ENCODE measurements at places on chromosomes 16 and 17.
A peak's percentile ranks its signal among the peaks of the same experiment; 100 is the strongest.

DNA sequence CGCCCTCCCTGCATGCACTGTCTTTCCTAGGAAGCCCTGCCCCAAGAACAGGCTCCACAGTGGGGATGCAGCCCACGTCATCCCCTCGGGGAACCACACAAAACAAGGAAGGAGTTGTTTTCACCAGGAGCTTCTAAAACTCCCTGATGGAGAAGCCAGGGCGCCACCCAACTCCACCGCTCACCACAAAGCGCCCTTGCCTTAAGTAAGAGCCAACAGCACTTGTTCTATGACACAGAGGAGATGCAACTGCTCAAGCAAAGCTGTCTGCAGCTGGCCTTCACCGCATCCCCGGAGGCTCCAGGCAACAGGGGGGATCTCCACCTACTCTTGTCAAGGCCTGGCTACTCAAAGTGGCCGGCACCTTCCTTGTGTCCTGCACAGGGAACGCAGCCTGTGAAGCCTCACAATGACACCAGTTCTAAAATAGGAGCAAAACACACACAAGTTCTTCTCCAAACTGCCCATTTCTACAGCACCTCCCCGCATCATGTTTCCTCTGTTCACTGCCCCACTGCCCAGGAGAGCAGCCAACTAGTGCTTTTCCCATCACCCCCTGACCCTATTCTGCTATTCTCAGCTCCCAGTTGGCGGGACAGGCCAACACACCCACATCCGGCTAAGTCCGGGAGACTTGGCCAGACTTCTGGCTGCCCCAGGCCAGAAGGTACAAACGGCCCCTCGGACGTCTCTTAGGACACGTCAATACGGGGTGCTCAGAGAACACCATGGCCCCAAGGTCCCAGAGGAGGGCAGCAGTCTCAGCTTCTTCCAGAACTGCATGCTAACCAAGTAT, 24.2 kb downstream of the MPG start:
- DNase-seq, result no peak

DNA sequence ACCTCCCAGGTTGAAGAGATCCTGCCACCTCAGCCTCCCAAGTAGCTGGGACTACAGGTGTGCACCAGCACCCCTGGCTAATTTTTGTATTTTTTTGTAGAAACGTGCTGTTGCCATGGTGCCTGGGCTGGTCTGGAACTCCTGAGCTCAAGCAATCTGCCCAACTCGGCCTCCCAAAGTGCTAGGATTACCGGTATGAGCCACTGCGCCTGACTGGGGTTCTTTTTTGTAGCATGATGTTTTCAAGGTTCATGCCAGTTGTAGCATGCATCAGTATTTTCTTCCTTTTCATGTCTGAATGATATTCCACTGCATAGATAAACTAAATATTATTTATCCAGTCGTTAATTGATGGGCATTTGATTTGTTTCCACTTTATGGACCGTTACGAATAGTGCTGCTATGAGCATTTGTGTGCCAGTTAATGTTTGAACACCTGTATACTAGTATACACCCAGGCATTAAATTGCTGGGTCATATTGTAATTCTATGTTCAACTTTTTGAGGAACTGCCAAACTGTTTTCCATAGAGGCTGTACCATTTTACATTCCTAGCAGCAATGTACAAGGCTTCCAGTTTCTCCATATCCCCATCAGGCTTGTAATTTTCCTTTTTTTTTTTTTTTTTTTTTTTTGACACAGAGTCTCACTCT, 24.8 kb upstream of the CEP20 start:
- DNase-seq, result no peak

DNA sequence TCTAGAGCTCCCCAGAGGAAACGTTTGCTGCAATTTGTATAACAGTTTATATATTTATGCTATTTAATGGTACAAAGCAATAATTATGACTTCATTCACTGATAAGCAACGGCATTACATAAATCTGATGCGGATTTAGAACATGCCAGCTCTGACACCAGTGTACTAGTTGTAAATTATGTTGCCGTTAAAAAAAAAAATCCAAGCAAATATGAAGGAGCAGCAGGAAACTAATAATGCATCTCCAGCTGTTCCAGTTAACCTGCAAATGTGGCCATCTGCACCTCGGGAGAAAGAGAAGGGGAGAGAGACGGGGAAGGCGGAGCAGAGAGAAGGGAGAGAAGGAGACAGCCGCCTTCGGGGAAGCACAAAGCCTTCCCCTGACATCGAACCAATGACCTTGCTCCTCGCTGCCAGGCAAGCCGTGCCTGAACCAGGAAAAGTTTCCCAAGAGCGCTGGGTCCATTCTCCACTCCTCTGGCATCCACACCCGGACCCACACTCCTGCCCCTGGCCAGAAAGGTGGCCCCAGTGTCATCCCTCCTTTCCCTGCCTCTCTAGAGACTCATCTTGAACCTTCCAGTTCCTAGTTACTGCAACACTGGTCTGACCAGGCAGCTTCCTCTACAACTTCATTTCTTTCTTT, 174.8 kb downstream of the C16orf78 start:
- DNase-seq, result peak; percentile 89

DNA sequence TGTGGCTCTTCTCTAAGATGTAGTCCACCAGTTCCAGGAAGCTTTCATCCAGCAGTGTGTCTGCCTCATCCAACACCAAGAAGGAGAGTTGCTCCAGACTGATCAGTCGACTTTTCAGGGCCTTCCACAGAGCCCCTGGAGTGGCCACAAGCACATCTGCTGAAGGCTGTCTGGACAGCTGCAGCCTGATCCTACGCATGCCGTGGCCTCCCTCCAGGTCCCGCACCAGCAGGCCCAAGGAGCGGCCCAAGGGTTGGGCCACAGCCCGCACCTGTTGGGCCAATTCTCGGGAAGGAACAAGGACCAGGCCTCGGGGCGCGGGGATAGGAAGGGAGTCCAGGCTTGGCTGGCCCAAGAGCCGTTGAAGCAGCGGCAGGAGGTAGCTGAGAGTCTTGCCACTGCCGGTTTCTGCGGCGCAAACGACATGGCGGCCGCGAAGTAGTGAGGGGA, 729 bp downstream of the DDX28 start:
- DNase-seq, result no peak

DNA sequence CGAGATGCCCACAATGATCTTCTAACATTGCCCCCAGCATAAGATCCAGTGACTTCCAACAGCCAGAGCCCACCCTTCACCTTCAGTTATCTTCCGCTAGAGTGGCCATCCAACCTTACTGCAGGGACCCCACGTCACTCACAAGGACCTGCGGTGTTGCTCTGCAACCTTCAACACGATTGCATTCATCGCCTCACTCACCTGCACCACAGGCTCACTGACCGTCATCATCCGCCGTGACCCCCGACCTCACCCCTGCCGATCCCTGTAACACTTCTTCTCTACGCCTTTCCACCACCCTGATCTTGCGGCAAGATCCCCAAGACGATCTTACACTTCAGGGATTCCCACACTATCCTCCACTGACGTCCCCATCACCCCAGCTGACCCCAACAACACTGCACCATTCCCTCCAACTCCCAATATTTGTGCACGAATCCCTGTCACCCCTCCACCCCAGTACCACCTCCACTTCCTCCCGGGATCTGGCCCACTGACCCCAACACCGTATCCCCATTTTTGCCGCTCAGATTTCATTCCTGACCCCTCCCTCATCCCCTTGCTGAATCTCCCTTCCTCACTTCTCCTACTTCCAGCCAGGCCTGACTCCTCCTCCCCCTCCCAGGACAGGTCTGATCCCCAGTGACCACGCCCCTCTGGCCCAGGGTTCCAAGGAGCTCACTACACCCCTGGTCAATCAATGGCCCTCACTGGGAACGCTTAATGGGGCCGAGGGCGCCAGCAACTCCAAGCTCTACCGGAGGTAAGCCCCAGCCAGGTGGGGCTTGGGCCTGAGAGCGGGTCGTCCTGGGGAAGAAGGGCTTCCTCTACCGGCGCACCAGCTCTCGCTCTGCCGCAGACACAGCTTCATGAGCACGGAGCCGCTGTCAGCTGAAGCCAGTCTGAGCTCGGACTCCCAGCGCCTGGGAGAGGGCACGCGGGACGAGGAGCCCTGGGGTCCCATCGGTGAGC, 7.6 kb downstream of the RUNDC3A start:
- no peak for DNase-seq

DNA sequence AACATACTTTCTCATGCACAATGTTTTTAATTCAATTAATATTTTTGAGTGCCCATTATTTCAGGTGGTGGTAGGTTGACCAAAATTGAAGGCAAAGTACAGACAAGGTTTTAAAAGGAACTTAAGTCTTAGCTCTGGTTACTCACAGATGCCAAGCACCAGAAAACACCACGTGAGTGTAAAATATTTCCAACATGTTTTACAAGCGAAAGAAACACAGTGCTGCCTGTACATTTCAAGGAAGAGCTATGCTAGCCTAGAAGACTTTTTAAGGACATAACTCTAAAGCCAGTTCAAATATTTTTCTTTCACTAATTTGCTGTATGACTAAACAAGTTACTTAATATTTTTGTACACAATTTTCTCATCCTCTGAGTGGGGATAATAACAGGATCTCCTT, 736.4 kb upstream of the GOT2 start:
- no peak for DNase-seq

- DNase-seq, result no peak
Observed at GRCh38 chr16:4166821-4167220, 50.6 kb upstream of the ADCY9 start.

DNA sequence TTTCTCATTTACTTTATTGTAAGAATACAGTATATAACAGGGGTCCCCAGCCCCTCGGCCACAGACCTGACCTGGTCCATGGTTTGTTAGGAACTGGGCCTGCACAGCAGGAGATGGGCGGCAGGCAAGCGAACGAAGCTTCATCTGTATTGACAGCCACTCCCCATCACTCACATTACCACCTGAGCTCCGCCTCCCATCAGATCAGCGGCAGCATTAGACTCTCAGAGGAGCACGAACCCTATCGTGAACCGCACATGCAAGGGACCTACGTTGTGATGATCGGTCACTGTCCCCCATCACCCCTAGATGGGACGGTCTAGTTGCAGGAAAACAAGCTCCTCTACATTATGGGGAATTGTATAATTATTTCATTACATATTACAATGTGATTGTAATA, 410.6 kb downstream of the SLC39A11 start:
- no peak for DNase-seq

GRCh38 chr17:40168262-40168832, 8.9 kb upstream of the RAPGEFL1 start:
- DNase-seq, result no peak

- no peak for DNase-seq
Observed at GRCh38 chr17:55160501-55160900, 104.3 kb upstream of the HLF start.

DNA sequence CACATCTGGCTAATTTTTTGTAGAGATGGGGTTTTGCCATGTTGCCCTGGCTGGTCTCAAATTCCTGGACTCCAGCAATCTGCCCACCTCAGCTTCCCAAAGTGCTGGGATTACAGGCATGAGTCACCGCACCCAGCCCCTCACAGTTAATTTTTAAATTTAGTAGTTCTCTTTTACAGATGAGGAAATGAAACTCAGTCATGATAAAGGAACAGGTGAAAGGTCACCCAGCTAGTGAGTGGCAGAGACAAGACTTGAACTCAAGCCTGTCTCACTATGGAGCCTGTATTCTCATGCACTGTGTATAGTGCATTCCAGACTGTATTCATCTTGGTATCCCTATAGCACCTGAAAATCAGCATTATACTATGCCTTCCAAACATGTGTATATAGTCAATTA, 77.1 kb upstream of the WSB1 start:
- no peak for DNase-seq

- no peak for DNase-seq
Observed at GRCh38 chr16:11060364-11060763, 116.0 kb downstream of the CLEC16A start.

DNA sequence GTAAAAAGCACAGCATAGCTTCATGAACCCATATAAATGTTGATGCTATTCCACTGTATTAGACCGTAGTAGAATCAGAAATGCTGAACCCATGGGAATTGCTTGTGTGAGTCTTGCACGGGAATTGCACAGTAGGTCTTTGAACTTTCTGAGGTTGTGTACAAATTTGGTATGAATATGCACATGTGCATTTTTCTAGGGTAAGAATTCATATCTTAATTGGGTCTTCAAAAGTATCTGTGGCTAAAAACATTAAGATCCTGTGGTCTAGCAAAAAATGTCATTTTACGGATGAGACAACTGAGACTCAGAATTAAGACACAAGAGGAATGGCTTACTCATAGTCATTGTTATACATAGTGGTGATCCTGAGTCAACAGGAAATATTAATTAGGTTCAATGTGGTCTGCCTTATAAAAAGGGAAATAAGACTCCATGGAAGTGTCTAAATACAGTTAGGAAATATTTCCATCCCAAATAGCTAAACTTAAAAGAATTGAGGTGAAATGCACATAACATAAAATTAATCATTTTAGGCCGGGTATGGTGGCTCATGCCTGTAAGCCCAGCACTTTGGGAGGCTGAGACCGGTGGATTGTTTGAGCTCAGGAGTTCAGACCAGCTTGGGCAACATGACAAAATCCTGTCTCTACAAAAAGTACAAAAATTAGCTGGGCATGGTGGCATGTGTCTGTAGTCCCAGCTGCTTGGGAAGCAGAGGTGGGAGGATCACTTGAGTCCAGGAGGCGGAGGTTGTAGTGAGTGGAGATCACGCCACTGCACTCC, 22.8 kb downstream of the TAOK1 start:
- no peak for DNase-seq

GRCh38 chr16:86499889-86500707, 10.2 kb upstream of the FOXF1 start:
- no peak for DNase-seq

DNA sequence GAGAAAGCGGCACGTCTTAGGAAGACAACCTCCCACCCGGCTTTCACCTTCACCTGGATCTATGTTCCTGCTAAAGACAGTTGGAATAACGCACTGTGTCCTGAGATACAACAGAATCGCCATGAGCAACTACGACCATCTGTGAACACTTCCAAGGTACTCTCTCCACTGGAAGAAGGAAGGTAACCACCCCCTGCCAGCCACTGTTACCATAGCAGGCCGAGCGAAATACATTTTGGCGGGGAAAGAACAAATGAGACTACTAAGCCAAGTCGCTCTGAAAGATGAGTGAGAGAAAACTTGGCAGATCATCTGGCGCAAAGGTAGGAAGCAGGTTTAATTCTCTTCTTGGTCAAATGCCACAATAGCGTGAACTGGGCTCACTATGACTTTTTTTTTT, 9.8 kb downstream of the CRK start:
- no peak for DNase-seq

GRCh38 chr16:53504665-53505064, 1.7 kb upstream of the AKTIP start:
- DNase-seq, result no peak

DNA sequence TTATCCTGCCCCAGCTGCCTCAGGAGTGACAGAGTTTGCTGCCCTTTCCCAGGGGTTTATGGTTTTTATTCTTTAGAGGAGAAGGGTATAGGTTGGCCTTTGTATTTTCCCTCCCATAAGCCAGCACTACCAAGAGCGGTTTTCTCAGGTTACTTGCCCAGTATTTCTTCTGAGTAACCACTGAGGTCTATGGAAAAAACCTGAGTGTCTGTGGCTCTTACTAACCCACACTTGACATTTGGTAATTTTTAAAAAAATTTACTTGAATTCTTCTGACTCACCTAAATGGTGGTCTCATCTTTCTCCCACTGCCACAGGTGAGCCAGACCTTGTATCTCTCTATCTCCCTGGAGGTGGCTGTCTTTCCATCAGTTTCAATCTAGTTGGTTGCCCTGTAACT, 6.0 kb downstream of the SLC7A6 start:
- DNase-seq, result no peak

GRCh38 chr17:63611354-63611753, 10.7 kb downstream of the TACO1 start:
- DNase-seq, result no peak

Measured in DMS 273 treated with DMSO at 0.1 percent for 48 hours (cell line).